Ecto neural progenitor cell (in vitro differentiated cells): ENCODE measurements at places on chromosomes 6 and 20.

- no peak for DNase-seq
Observed at GRCh38 chr20:37386505-37387251, 40.7 kb downstream of the SRC start.

DNA sequence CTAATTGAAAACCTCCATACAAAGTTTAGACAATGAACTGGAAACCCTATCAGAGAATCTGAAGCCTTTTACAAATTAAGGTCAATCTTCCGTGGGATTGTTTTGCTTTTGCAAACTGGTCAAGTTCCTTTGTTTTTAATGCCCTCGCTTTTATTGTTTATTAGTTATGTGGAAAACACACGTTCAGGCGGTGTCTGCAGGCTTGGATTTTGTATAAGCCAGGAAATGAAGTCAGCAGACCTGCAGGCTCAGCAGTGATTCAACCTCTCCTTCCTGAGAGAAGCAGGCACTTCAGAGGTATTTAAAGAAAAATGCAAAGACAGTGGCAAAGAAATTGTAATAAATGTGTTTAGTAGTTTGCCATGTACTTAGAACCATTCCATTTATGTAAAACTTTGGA is 103.4 kb upstream of the PDE10A start:
- no peak for DNase-seq

GRCh38 chr6:111552241-111552744 is 53.4 kb downstream of the TRAF3IP2 start:
- peak; percentile 60 for DNase-seq

DNA sequence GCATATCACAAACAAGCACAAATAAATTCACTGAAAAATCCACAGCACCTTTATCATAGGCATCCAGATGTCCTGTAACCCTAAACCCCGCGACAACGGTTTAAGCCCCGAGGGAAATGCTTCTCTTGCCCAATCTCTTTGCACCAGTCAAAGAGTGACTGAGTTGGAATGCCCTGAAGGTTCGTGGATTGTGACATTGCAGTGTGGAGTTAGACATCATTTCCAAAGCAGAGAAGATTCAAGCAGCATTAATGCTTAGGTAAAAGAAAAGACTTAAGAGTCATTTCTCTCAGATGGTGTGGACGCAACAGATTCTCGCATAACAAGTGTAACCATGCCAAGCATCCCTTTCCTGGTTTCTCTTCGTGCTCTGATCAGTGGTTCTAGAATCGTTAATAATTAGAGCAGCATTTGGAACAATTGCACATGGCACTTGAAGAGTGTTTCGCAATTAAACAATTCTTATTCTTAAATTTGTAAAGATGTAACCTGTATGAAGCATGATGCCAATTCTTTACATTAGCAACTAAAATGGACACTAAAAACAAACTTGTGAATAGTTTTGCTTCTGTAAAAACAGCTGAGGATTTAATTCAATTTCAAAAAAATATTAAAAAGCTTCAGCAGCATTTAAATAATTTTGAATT is 121.6 kb downstream of the HIVEP2 start:
- DNase-seq, result no peak
